ENCODE measurements at places on chromosomes 11 and 22.

DNA sequence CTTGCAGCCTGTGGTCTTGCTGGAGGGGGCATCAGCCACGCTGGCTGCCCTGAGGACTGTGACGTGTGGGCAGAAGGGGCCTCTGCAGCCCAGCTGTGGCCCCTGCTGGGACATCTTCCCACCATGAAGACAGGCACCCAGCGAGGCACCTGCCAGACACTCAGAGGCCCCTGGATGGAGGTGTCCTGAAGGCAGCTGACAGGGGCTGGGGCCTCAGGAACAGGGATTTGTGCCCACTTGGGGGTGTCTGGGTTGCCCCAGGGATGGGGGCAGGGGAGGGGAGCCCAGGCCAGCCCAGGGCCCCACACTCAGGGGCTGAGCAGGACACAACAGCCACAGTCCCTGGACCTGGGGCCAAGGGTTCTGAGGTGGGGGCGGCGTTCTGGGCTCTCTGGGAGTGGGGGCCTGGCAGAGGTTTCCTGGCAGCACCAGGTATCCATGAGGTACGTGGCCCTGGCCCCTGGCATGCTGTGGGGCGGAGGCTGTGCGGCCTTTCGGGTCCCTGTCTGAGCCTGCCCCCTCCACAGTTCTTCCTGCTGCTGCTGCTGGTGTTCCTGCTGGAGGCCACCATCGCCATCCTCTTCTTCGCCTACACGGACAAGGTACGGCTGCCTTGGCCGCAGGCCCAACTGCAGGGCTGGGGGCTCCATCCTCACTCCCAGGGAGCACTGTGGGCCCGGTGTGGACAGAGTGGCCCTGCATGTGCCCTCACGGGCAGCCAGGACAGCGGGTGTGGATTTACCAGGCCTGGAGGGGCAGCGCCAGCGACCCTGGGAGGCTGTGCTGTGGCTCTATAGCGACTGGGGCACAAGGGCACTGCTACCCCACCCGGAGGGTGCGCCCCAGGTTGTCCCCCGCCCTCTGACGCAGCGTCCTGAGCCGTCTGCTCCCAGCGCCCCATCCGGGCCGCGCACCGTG is 21.5 kb downstream of the TSPAN4 start:
- H3K36me3 ChIP-seq, result no peaks in the 10 kb centered on the region
- H3K27me3 ChIP-seq, result no peaks in the 10 kb centered on the region
- no peaks in the 10 kb centered on the region for H3K4me1 ChIP-seq
- no peak overlapping the region for H3K4me3 ChIP-seq

GRCh38 chr11:8102965-8103364 is 22.0 kb downstream of the TUB start:
- H3K36me3 ChIP-seq, result no peaks in the 10 kb centered on the region
- DNase-seq, result no peak
- no peaks in the 10 kb centered on the region for H3K27me3 ChIP-seq
- no peaks in the 10 kb centered on the region for H3K4me1 ChIP-seq
- H3K4me3 ChIP-seq, result no peak overlapping the region

DNA sequence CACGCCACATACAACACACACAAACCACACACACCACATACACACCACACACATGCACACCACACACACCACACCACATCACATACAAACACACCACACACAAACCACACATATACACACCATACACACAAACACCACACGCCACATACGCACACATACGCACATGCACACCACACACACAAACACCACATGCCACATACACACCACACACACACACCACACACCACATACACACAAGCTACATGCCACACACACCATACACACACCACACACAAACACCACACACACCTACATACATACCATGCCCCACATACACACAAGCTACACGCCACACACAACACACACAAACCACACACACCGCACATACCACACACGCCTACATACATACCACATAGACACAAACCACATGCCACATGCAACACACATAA is 15.7 kb upstream of the TH start:
- H3K27ac ChIP-seq, result no peak overlapping the region
- H3K4me3 ChIP-seq, result no peak overlapping the region
- peaks cover 9% of the 10 kb centered on the region for H3K4me1 ChIP-seq
- H3K27me3 ChIP-seq, result no peaks in the 10 kb centered on the region

DNA sequence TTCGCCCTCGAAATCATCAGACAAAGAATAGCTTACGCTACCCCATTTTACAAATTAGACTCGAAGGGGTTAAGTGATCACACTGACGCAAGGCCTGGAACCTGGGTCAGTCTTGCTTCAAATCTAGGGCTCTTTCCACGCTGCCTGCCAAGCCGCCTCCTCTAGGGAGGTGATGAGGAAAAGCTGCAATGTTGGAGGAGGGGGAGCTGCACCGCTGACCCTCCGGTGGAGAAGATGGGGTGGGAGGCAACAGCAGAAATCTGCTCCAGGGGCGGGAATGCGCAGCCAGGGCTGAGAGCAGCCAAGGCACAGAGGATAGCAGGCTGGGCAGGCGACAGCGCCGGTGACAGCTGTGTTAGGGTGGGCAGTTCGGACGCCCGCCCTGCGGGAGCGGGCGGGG is 595 bp downstream of the SYVN1 start:
- H3K4me1 ChIP-seq, result peaks cover 21% of the 10 kb centered on the region
- H3K4me3 ChIP-seq, result peak overlapping the region; percentile 94

GRCh38 chr11:45158891-45159605 is 12.6 kb downstream of the PRDM11 start:
- H3K27ac ChIP-seq, result peak overlapping the region; percentile 37
- H3K4me3 ChIP-seq, result no peak overlapping the region
- DNase-seq, result no peak
- no peaks in the 10 kb centered on the region for H3K36me3 ChIP-seq

DNA sequence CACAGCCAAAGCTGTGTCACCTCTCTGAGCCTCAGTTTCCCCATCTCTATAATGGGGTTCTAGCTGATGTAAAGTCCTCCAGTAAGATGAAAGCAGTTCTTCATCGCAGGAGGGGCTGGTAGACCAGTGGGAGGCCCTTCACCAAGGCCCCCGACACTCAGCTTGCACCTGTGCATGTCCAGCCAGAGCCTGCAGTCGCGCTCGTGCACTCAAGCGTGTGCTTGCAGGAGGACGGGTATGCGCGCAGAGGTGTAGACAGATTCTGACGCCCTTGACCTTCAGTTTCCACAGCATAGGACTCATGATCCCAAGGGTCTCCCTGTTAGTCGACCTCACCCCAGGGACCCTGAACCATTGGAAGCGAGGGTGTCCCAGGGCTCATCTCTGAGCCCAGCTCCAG is 633.7 kb downstream of the TBC1D22A start:
- DNase-seq, result no peak
- H3K4me3 ChIP-seq, result no peak overlapping the region
- no peak overlapping the region for H3K27ac ChIP-seq
- no peaks in the 10 kb centered on the region for H3K4me1 ChIP-seq
- no peaks in the 10 kb centered on the region for H3K36me3 ChIP-seq
- H3K27me3 ChIP-seq, result no peaks in the 10 kb centered on the region

- H3K36me3 ChIP-seq, result no peaks in the 10 kb centered on the region
- no peak overlapping the region for H3K27ac ChIP-seq
- DNase-seq, result no peak
- H3K4me3 ChIP-seq, result no peak overlapping the region
Observed at GRCh38 chr11:96905143-96905542, 515.3 kb downstream of the JRKL start.

Data from tibial nerve (tissue), 4 donors.